ENCODE measurements at places on chromosomes 13 and 19.

GRCh38 chr19:55738302-55738701 is at the start of gene NLRP9:
TSS of gene NLRP9 (minus strand) at chr19:55738402. CDS start at chr19:55738374, 28 bp downstream.
- DNase-seq: no peak

GRCh38 chr19:11387162-11388034 is 3.3 kb upstream of the EPOR start:
- no peak for DNase-seq

DNA sequence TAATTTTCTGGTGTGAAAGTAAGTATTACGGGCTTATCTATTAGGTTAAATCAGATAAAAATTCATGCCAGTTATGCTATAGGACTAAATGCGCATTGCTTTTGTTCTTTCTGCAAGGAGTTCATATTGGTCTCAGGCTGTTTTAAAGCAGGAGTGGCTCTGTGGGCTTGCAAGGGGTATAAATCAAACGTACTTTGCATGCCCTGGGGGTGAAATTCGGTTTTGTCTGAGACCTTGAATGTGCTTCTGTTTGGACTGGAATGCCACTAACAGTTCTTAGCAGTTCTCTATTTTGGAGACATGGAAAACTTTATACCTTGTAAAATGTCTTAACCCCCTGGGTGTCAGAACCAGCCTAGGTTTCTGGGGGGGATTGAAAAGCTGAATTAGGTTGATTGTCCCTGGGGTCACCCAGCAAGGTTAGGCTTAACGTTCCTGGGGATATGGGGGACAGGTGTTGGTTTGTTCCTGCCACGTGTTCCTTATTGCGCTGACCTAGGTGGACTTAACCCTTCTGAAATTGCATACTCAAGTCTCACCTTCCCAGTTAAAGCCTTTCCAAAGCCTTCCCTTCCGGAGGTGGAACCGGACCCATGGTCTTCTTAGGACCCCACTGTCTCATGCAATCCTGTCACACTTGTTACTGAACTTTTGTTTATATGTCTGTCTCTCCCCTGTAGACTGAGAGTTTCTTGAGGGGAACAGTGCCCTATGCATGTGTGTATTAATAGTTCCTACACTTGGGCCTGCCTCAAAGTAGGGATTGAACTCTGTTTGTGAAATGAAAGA is 182.2 kb downstream of the LMO7 start:
- DNase-seq: no peak

- no peak for DNase-seq
Observed at GRCh38 chr19:45322744-45323281, at the start of gene CKM. TSS of gene CKM (minus strand) at chr19:45322875. CDS start at chr19:45319713, 3,162 bp downstream.

- no peak for DNase-seq
Observed at GRCh38 chr13:95547531-95548167, 4.9 kb upstream of the CLDN10 start.

DNA sequence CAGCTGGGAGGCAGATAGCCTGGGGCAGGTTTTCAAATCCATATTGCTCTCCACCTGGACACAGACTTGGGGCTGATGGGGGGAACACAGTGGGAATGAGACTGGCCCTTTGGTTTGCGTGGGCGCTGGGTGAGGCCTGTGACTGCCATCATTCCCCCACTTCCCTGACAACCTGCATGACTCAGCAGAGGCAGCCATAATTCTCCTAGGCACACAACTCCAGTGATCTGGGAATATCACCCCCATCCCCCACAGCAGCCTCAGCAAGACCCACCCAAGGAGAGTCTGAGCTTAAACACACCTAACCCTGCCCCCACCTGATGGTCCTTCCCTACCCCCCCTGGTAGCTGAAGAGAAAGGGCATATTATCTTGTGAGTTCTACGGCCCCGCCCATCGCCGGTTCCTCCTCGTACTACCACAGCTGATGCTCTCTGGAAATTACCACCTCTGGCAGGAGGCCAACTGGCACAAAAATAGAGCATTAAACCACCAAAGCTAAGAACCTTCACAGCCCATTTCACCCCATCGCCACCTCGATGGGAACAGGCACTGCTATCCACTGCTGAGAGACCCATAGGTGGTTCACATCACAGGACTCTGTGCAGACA is 71.0 kb downstream of the RNF17 start:
- DNase-seq: no peak

DNA sequence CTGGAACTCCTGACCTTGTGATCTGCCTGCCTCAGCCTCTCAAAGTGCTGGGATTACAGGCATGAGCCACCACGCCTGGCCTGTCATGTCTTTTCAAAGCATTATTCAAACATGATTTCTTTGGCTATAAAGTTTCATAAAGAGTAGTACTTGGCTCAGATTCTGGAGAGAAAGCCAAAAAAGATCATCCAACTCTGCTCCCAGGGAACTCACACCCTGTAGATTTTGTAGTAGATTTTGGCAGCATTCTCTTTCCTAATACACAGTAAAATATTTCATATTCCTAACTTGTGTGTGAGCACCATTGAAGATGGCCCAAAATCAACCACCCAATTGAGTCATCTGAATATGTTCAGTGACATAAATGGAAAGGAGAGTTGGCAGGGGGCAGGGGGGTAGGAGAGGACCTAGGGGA is 48.4 kb downstream of the CAB39L start:
- no peak for DNase-seq

- DNase-seq: no peak
Observed at GRCh38 chr19:15829306-15829698, 13.8 kb upstream of the OR10H1 start.

- no peak for DNase-seq
Observed at GRCh38 chr19:14809272-14810057, 25.5 kb downstream of the OR7A5 start.

- no peak for DNase-seq
Observed at GRCh38 chr19:10550336-10550735, 6.6 kb downstream of the ATG4D start.

GRCh38 chr13:76833441-76833954 is 52.7 kb downstream of the KCTD12 start:
- DNase-seq: no peak

DNA sequence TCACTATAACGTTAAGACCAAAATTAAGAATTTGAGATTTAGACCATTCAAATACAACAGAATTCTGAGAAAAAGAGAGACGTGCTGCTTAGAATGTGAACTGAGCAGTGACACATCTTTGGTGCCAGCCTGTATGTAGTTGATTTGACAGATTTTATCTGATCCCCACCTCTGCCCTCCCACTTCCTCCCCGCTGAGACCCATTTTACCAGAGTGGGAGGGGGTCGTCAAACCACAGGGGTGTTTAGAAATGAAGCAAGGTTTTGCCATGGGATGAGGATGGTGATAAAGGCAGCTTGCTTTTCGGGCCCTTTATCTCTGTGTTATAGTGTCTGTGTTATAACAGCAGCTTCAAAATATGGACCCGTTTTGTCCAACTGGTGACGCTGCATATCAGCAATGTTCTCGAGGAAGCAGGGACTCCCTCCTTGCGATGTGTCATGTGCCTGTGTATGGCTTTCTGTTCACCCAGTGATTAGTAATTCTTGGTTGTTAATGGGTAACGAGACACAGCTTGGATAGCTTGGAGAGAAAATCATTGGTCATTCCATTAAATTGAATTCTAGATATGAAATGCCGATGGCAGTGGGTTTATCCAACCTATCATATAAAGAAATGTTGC is 125.0 kb downstream of the HS6ST3 start:
- no peak for DNase-seq

- no peak for DNase-seq
Observed at GRCh38 chr19:17341386-17341785, 4.0 kb downstream of the GTPBP3 start.

DNA sequence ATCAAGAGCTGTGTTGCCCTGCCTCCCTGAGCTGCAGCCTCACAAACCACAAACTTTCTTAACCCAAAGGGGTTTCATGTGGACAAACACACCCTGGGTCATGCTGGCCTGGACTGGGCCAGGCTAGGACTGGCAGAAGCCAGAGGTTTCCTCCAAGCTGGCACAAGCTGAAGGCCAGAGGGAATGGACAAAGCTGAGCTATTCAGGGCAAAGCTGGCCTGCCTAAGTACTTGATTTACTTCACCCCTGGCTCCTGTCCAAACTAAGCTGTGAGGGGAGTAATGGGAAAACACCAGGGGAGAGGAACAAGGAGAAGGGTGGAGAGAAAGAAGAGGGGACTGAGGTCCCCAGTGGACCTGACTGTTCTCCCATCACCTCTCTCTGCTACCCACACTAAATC is 6.2 kb downstream of the CPAMD8 start:
- no peak for DNase-seq

- no peak for DNase-seq
Observed at GRCh38 chr19:40243181-40243580, 16.7 kb upstream of the CCNP start.

DNA sequence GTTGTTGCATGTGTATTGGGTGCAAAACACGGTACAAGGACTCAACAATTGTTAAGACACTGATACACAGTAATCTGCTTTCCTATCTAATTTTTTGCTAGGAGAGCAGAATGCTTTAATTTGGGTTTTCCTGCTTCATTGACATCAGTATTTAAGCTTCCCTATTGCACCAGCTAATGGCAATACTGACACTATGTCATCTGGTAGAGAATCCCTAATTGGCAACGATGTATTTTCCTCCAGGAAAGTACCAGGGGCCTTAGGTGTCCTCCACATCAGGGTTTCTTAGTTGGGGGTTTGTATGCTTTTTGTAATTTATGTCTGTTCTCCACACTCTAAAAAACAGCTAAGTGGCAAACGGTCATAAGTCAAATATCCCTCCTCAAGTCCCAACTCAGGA is 76.5 kb upstream of the FRY start:
- no peak for DNase-seq

DNA sequence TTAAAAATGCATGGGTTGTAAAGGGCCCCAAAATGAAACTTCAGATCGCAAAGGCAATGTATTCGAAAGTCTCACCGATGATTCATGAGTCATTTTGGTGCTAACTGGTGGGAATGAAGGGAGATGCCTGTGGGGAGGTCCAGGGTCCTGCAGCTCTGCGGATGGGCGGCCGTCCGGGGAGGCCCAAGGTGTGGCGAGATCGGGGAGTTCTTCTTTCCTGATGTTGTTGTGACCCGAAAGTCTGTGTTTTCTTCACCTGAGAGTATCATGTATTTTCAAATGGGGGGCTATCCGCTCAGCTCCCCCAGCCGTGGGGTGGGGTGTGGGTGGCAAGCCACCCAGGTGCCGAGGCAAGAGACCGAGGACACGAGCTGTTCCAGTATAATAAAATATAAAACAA is 36.5 kb downstream of the TFDP1 start:
- no peak for DNase-seq

DNA sequence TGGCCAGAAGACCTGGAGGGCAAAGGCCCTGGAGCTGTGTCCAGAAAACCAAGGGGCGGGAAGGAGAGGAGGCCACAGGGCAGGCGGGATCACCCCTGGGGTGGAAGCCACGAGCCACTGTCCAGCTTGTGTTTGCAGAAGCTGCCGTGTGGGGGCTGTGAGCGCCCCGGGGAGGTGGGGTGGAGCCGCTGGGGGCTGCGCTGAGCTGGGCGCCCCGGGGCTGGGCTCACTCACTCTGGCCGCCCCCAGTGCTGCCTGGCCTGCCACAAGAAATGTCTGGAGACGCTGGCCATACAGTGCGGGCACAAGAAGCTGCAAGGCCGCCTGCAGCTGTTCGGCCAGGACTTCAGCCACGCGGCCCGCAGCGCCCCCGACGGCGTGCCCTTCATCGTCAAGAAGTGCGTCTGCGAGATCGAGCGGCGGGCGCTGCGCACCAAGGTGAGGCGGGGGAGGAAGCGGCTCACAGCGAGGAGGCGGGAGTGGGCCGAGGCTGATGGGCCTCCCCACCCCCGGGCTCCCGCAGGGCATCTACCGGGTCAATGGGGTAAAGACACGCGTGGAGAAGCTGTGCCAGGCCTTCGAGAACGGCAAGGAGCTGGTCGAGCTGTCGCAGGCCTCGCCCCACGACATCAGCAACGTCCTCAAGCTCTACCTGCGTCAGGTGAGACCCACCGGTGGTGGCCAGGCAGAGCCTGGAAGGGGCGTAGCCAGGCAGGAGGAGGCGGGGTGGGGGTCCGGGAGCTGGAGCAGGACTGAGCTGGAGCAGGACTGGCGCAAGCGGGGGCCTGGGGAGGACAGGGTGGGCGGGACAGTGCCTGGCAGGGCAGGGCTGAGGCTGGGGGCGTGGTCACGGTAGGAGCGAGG is 13.6 kb downstream of the POLR2E start:
- DNase-seq: no peak

All from stimulated activated CD4-positive, alpha-beta T cell treated with anti-CD3 and anti-CD28 coated beads, Interleukin-4, amount 100 ng/mL, for 48 hours (primary cell).